Activated T-helper 2 cell treated with anti-CD3 and anti-CD28 coated beads, Interferon-gamma antibody, Interleukin-2, Interleukin-4, amounts not matched to agents 10 μg/mL and 5 μg/mL and 100 μg/mL, durations not matched to agents 14 hours and 24 hours and 36 hours (primary cell): ENCODE measurements at places on chromosomes 2 and 18.

DNA sequence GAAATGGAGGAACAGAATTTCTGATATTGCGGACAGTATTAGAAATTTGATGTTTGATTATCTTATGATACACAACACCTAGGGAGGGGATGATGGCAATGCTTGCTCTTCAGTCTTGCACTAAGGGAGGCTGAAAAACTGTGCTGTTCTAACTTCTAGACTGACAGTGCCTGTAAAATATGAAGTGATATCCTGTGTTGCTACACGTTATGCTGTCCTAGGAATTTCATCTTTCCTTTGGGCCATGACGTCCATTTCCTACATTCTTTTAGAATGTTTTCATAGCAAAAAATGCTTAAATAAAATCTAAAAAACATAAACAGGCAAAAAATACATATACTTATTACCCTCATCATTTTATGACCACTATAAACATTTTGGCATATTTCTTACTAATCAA is 55.3 kb downstream of the OSBPL1A start:
- DNase-seq = no peak

GRCh38 chr2:8132351-8132831 is 549.5 kb upstream of the ID2 start:
- DNase-seq = no peak

DNA sequence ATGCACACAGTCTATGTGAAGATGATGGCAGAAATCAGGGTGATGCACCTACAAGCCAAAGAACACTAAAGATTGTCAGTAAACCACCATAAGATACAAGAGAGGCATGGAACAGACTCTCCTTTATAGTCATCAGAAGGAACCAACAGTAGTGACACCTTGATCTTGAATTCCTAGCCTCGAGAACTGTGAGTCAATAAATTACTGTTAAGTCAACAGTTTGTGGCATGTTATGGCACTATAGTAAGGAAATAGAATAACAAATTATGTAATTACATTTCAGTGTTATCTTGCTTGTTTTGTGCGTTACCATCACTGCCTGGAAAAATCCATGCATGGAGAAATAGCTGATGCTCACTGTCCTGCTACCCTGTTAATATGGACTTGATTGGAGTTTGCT is 110.2 kb upstream of the LRP1B start:
- DNase-seq = no peak

- DNase-seq = no peak
Observed at GRCh38 chr2:98769114-98769476, 38.2 kb upstream of the MGAT4A start.

DNA sequence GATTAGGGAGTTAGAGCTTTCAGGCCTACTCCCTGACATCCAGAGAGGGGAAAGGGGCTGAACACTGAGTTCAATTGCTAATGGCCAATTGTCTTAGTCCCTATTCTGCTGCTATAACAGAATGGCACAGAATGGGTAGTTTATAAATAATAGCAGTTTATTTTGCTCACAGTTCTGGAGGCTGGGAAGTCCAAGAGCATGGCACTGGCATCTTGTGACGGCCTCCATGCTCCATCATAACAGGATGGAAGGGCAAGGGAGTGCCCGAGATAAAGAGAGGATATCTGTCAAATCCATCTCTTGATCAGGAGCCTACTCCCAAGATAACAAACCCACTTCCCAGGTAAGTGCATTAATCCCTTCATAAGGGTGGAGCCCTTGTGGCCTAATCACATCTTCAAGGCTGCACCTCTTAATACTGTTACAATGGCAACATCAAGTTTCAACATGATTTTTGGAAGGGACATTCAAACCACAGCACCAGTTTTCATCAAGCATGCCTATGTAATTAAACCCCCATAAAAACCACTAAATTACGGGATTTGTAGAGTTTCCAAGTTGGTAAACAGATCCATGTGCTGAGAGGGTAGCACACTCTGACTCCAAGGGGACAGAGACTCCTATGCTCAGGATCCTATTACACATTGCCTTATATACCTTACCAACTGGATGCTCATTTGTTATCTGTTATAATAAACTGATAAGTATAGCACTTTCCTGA is 44.6 kb downstream of the BAZ2B start:
- no peak for DNase-seq

DNA sequence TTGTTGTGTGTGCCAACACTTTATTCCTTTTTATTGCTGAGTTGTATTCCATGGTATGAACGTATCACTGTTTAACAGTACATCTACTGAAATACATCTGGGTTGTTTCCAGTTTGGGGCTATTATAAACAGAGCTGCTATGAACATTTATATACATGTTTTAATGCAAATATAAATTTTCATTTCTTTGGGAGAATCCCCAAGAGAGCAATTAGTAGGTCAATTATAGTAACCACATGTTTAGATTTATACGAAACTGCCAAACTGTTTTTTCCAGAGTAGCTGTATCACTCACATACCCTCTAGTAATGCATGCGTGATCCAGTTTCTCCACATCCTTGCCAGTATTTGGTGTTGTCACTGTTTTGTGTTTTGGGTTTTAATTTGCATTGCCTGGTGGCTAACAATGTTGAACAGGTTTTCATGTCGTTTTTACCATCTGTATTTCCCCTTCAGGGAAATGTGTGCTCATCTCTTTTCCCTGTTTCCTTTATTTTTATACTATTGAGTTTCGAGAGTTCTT is 81.0 kb downstream of the TMEM131 start:
- DNase-seq = no peak

DNA sequence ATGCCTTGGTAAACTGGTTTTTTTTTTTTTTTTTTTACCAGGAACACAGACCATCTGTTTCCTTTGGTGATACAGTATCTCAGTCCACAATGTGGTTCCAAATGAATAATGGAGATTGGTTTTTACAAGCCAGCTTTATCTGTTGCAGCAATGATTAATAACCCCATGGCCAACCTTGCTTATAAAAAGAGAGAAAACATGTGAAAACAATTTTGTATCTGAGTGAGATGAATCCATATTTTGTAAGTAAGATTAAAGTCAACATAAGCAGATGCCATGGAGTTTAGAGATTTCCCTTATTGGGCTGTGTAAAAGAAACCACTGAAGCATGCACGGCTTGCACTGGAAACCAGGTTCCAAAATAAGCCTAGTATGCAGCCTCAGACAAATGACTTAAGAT is 108.6 kb upstream of the CNTNAP5 start:
- no peak for DNase-seq

DNA sequence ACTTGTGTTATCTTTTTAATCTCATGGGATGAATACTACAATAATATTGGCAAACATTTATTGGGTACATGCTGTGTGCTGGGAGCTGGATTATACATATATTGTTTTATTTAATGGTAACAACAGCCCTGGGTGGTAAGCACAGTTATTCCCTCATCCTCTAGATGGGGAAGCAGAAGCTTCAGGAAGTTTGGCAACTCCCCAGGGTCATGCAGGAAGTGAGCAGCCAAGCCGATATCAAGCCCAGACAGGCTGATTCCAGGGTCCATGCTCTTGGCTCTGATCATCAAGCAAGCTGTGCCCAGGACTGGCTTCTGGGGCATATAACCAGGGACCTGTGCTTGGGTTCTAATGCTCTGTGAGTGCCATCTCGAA is 155.8 kb downstream of the ZNF516 start:
- DNase-seq = no peak

DNA sequence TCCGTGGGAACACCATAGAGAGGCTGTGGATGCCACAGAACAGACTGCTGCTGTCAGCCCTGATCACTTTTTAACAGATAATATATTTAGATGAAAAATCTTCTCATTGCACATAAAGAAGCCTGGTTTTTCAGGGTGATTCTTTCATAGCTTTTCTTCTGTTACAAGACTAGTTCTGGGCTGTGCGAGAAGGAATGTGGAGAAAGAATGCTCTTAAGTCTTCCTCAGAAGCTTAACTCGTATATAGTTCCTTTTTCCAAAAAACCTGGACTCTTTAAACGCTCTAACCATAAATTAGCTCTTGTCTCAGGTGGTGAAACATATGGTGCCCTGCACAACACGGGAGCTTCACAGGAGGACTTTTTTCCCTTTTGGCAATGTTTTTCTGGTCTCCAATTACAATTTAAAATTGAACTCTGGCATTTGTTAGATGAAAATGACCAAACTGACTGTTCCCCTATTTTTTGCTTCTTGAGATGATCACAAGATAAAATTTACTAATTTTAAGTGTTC is 125.9 kb upstream of the SMAD7 start:
- no peak for DNase-seq

- no peak for DNase-seq
Observed at GRCh38 chr2:108329771-108330170, 41.1 kb downstream of the SULT1C2 start.

- DNase-seq = peak; percentile 37
Observed at GRCh38 chr2:207473049-207473930, 56.5 kb upstream of the CREB1 start.

- DNase-seq = no peak
Observed at GRCh38 chr18:55861266-55861665, 273.3 kb upstream of the TCF4 start.

GRCh38 chr2:226077031-226077430 is 677.5 kb downstream of the NYAP2 start:
- no peak for DNase-seq

GRCh38 chr18:26103579-26103978 is 13.2 kb upstream of the SS18 start:
- no peak for DNase-seq

DNA sequence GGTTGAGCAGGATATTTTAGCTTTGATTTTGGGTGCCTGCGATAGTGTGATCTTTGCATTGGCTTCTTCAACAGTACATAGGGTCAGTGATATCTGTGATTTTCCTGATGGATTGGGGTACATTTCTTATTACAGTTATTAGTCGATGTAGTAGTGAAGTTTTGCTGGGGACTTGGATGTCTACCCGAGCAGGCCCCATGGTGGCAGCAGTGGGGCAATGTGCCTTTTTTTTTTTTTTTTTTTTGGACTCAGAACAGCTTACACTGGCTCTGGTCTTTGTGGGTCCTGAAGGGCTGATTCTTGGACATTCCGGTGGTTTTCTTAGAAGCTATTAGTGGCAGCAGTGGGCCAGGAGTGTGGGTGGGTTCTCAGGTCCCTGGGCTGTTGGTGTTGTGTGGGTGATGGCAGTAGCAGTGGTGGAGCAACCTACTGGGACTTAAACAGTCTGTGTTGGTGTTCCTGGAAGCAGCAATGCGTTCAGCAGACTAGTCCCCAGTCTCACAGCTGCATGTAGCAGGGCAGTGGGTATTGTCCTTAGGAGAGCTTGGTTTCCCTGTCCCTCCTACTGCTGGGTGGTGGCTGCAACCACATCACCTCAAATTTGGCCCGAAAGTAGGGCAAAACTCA is 53.7 kb upstream of the SLC4A10 start:
- no peak for DNase-seq

DNA sequence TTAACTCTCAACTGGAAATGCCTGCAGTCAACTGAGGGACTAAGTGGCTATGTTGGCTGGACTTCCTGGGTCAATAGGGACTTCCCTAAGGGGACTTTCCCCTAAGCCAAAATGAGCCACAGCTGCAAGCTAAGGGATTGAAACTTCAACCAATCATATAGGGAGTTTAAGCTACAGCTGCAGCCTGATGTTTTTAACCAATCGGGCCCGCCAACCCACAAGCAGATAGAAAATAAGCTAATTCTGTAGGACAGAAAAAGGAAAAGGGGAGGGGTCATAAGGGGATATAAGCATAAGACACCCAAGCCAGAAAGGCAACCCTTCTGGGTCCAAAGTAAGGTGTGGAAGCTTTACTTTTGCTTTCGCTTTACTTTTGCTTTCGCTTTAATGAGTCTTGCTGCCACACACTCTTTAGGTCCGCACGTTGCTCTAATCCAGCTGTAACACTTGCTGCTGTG is 927.5 kb downstream of the ERBB4 start:
- no peak for DNase-seq

- no peak for DNase-seq
Observed at GRCh38 chr2:32534831-32535230, 93.0 kb upstream of the TTC27 start.

- DNase-seq = no peak
Observed at GRCh38 chr2:109287838-109288237, 158.8 kb downstream of the SH3RF3 start.

DNA sequence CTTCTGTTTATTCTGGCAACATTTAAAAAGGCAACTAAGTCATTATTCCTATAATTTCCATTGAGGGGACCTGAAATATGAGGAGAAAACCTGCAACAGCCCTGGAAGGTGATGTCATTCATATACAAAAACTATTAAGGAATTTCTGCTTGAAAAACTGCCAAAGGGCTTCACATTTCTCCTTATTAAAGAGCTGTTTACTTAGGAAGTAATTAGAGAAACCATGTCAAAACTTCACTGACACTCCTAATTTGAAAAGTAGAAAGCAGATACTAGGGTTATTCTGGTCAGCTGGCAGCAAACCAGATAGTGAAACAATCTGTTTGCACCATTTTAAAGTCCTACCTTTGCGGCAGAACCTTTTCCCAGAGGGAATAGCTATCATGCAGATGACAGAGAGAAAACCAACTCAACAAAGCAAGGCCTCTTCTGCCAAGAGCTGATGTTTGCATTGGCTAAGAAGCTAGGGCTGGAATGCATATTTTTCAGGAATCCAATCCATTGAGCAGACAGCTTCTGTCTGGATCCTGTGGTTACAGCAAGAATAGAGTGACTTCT is 592.2 kb upstream of the SYT4 start:
- no peak for DNase-seq

DNA sequence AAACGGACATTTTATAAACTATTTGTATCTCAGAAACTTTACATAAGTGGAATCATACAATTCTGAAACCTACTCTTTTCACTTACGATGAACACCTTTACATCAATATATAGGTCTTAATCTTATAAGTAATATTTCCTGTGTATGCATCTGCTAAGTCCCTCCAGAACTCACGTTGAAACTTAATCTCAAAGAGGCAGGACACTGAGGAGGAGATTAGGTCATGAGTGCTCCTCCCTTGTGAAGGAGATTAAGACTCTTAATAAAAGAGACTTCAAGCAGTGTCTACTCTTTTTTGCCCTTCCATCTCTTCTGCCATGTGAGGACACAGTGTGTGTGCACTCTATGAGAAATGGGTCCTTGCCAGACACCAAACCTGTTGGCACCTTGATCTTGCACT is 94.7 kb upstream of the CDKL4 start:
- DNase-seq = no peak

DNA sequence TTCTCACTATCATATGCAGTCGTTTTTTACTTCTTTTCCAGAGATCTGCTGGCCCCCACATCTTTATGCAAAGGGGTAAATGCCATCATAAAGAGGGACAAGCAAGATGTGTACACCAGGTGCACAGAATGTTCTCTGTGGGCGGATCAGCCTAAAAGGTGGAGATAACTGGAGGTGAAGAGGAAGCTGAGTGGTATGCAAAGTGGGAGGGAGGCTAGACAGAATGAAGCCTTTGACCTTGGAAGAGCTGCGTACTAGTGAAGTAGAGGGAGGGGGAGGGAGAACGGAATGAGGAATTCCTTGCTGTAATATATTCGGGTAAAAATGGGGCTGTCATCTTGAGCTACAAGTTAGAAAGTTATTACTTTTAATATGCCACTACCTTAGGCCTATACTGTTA is 287.5 kb upstream of the VRK2 start:
- DNase-seq = no peak

DNA sequence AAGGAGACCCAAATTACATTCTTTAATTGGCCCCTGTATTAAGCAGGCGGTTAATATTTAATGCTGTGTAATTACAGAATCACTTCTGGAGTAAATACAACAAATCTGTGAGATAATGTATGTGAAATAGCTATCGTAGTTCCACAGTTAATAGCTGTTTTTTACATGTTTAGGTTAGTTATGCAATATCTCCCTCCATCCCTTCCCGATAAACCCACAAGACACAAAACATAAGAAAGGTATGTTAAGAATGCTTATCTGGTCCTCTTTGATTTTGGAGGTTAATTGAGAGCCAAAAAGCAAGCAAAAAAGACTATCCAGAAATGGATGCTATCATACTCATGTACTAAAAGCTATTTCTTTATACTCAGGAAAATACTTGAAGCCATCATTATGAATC is 49.1 kb downstream of the ZNF638 start:
- DNase-seq = no peak
